ENCODE measurements at places on chromosomes 7 and 10.

GRCh38 chr7:157482517-157483087, 145.8 kb downstream of the DNAJB6 start:
- DNase-seq = peak; percentile 13

DNA sequence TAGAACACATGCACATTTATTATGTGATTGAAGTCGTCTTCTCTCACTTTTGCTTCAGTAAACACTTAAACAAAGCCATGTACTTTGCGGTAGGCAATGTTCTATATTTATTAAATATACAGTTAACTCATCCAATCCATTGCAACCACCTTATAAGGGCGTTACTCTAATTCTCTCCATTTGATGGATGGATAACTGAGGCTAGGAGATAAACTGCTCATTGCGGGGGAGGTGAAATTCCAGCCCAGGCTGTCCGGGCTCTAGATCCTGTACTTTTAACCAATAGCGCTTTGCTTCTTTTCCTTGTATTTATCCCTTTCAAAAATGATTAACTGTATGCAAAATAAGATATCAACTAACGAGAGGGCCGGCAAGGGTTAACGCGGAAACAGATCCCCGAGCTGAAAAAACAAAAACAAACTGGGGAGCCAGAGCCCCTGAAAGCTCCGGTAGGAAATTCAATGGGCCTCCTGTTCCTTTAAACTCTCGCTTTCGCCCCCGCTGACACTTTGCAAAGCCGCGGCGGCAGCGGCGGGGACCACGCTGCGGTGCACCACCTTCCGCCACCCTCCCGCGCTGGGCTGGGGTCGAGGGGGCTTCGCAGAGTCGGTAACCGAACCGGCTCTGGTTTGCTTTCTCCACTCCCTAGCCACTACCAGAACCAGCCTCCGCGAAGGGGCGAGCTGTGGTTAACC, 1.0 kb upstream of the PLXDC2 start:
- DNase-seq = no peak

DNA sequence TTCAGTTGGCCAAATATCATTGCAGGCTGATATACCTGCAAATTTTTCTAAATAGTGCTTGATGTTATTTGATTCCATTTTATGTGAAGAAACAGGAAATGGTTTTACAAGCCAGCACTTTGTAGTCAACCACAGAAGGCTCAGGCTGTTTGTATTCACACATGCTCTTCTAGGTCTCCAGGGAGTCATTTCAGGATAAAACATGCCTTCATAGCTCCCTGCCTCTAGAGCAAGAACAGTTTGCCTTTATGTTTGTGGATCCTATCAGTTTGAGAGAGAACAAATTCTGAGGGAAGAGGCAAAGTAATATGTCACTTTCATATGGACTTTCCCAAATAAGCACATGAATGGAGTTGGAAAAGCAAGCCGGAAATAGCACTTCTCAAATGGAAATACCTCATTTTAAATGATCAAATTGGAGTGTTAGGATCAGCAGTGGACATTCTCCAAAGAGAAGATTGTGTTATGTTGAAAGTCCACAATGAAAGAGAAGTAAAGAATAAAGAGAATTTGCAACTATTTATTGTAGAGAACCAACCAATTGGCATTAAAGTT, 277.6 kb downstream of the KCND2 start:
- DNase-seq = no peak

GRCh38 chr10:27743877-27744801, 1.5 kb downstream of the MKX start:
- peak; percentile 64 for DNase-seq

DNA sequence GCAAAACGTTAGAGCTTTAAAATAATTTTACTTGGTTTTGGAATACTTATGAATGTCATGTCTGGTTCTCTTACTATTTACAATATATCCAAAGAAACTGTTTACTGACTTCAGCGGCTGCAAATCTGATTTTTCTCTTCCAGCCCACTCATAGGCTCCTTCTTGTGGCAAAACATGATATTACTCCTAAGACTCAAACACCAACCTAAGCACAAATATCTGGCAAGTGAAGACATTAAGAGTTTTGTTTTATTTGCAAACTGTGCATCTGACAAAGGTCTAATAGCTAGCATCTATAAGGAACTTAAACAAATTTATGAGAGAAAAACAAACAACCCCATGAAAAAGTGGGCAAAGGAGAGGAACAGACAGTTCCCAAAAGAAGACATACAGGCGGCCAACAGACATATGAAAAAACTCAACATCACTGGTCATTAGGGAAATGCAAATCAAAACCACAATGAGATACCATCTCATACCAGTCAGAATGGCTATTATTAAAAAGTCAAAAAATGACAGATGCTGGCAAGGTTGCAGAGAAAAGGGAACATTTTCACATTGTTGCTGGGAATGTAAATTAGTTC, 20.3 kb upstream of the GJC3 start:
- no peak for DNase-seq

GRCh38 chr10:33612116-33612515, 277.6 kb upstream of the NRP1 start:
- DNase-seq = no peak

DNA sequence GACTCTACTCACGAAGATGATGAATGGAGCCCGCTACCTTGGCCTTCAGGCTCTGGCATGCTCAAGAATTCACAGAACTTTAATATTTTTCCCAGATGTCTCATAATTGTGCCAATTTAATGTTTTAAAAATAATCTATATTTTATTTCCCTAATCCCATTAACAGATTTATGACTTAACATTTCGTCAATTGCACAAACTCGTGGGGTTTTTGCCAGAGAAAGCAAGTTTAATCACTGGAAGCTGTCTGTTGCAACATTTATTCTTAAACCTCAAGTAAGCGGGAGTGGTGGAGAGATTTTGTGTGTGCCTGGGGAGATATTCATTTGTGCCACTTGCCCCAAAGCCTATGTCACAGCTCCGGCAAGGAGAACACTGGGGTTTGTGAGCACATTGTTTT, 117.9 kb downstream of the TEX36 start:
- DNase-seq = no peak

GRCh38 chr10:89228146-89228545, 21.0 kb upstream of the CH25H start:
- no peak for DNase-seq

GRCh38 chr10:52465202-52465601, 151.1 kb downstream of the DKK1 start:
- no peak for DNase-seq

DNA sequence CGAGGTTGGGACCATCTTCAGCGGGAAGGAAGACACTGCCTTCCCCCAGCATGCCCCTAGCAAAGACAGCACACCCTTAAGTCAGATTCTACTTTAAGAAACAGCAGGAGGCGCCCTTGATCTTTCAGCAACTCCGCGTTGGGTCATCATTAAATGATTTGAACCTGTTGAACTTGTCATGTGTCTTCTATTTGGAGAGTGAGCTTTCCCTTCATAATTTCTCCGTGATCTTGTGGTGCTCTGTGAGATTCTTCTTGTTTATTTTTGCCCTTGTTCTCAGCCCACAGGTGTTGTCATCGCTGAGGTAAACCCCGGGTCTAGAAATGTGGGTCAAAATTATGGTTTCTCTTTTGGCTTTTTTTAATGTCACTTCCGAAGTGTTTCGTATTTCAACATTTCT, 49.5 kb upstream of the PITRM1 start:
- no peak for DNase-seq

DNA sequence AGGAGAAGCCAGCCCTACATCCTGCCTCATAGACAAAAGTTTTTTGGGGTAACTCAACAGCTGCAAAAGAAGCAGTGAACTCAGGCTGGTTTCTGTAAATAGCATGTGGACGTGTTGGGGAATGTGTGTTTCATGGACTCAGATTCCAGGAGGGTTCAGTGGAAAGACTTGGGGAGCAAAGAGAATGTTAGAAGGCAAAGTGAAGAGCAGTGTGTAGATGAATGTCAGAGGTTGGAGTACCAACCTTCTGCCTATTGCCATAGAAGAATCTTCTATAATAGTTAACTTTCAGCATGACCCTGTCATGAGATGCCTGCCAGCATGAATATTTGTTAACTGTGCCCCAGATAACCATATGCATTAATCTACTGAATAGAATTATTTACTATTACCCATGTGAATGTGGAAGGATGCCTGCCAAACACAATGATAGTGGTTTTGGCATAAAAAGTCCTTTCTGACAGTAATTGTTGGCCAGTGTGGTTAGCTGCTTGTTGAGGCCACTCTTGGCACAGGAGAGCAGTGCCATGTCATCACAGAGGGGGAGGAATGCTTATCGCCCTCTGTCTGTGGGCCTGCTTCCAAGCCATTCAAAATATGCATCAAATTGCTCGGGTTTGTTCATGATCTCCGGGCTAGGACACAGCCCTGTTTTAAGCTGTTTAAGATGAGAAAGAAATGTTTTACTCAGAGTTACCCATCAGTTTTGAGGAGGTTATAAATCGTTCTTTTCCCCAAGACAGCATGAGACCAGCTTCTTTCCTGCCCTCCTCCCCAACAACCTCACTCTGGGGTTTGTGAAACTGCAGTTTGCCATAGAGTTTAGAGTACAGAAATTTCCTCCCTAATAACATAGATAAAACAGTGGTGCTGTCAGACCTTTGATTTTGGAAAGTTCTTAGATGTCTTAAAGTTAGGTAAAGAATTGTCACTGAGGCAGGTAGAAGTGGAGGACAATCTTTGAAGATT, 165.3 kb downstream of the WNT2 start:
- no peak for DNase-seq

GRCh38 chr7:135147341-135147898, 452 bp upstream of the TMEM140 start:
- peak; percentile 42 for DNase-seq

GRCh38 chr7:44477063-44477830, 13.2 kb downstream of the NUDCD3 start:
- DNase-seq = peak; percentile 68

- DNase-seq = no peak
Measured at GRCh38 chr10:112687647-112688046, 240.6 kb downstream of the VTI1A start.

DNA sequence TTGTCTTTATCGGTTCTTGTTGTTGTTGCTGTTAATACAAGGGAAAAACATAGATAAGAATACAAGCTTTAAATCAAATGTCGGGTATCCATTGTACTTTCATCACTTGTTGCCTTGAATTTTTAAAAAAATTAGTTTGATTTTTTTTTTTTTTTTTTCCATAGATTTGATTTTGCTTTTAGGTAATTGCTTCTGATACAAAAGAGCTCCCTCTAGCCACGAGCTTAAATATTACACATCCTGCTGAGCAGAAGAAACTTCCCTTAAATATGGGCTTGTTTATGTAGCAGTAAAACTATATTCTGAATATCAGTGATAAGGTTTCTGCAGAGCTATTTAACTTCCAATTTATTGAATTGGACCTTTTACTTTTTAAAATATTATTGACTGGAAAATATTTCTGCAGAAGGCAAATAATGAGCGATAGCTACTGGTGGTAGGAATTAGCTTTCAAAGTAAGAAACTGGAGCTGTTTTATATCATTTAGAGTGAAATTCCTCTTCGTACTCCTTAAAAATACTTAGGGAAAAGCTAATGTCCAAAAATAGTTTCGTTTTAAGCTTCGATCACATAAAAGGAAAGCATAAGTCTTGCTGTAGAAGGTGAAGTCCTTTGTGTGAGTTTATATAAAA, 216.9 kb downstream of the POLR1F start:
- no peak for DNase-seq

DNA sequence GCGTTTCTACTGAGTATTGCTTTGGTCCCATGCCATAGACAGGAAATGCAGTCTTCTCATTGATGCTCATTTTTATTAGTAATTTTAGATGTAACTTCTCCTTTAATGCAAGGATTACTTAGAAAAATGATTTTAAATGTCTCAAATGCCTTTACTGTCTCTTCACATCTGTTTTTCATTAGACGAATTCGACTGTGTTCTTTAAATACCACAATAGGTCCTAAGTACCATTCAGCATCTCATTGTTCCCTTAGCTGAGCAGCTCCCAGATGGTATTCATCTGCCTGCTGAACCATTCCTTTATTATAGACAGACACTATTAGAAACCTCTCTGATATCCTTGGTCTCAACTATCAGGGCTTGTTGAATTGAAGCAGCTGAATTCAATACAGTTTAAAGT, 113.6 kb downstream of the LSMEM1 start:
- no peak for DNase-seq

DNA sequence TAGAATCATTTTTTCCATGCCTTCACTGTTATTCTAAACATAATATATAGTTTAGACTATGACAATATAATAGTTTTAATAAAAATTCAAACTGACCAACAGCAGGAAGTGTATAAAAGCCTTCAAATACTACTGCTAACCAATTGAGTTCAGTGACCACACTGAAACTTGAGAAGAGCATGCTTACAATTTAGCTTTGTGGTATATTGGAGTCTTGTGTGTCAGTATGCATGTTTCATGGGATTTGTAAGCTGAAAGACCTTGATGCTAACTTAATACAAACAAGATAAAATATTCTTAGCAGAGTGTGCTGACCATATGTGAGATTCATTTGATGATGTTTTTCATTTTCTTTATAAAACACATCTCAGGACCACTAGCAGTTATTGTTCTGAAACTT, 395.5 kb downstream of the SUGCT start:
- DNase-seq = no peak

DNA sequence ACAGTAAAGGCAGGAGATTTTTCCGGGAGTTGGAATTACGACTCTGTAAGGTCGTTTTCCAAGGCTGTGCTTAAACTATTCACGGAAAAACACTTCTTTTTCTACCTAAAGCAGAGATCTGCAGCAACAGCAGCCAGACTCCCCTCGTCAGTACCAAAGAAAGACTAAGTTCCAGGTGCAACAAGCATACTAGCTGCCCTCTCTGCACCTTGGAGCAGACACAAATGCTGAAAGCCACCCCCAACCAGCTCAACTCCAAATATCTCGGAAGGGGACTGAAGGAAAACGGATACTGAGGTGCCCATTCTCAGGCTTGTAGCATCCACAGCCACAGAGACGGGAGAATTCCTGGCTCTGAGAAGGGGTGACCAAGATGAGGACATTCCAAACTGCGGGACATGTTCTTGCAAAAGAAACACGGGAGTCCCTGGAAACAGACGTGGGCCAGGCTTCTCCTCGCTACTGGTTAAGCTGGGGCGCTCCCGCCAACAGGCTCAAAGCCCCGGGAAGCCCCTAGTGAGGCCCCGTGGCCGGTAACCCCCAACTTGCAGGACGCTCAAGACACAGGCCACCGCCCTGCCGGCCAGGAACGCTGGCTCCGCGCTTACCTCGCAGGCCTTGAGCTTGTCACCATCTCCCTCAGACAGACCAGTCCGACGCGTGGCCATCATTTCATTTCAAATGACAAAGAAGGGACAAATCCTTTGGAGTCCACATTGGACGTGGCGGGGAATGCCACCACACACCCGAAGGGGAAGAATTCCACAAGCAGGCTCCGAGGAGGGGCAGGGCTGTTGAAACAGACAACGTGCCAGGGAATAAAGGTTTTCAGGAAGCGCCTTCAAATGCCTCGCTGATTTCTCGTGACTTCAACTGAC, 2.2 kb downstream of the ARHGAP21 start:
- no peak for DNase-seq

DNA sequence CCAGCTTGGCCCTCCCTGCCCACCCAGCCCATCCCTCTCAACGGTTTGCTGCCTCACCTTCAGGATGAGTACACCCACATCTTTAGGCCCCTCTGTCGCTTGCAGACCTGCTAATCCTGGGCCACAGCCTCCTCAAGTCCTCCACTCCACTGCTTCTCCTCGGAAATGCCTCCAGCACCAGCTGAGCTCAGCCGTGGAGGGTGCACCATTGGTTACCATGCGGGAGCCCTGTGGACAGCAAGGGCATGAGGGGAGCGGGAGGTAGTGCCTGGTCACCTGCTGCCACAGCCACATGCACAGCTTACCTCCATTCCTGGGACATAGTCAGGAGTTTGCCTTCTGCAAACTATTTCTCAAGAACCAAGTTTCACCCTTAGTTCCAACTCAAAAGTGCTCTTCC, 286.3 kb upstream of the ZMIZ1 start:
- DNase-seq = peak; percentile 3

Data from activated T-cell treated with anti-CD3 and anti-CD28 coated beads, Interleukin-2, amount 50 U/mL, for 24 hours (primary cell).